ENCODE measurements at places on chromosomes 7 and 10.

GRCh38 chr7:27095050-27095896 is 527 bp downstream of the HOXA1 start:
- DNase-seq: no peak

DNA sequence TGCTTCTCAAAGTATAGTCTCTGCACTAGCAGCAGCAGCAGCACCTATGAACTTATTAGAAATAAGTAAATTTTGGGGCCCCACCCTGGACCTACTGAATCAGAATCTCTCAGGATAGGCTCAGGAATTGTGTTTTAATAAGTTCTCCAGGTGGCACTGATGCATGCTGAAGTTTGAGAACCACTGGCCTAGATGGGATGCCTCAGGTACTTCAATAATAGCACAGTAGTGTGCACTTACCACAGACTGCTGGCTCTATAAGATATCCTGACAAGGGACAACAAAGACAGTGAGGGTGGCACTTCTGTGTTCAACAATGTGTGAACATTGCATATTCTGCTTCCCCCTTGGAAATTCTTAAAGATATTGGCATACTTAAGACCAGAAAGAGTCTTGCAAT is 64.7 kb upstream of the HABP2 start:
- DNase-seq: no peak

- no peak for DNase-seq
Measured at GRCh38 chr7:90972906-90973550, 291.2 kb upstream of the FZD1 start.

GRCh38 chr10:132798876-132799275 is 12.9 kb upstream of the NKX6-2 start:
- no peak for DNase-seq

DNA sequence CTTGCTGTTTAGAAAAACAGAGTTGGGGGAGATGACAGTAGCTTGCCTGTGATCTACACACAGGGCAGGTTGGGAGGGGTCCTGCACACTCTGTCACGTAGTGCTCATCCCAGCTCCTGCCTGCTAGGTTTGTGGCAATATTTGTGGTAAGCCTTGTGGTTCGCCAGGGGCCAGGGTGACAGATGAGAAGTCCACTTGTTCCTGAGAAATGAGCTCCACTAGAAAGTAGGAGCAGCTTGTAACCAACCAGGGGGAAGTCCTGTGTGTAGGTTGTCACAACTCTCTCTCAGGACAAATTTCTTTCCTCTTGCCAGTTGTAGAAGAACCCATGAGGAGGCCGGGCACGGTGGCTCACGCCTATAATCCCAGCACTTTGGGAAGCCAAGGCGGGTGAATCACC is 147.0 kb downstream of the TCF7L2 start:
- no peak for DNase-seq
